Amygdala (tissue), 56 donors: ENCODE measurements at places on chromosomes 12 and 14.

GRCh38 chr12:10001171-10001776, 2.4 kb upstream of the CLEC1B start:
- no peak for DNase-seq

- no peak for DNase-seq
Measured at GRCh38 chr14:38016497-38016896, 191.2 kb upstream of the SSTR1 start.

DNA sequence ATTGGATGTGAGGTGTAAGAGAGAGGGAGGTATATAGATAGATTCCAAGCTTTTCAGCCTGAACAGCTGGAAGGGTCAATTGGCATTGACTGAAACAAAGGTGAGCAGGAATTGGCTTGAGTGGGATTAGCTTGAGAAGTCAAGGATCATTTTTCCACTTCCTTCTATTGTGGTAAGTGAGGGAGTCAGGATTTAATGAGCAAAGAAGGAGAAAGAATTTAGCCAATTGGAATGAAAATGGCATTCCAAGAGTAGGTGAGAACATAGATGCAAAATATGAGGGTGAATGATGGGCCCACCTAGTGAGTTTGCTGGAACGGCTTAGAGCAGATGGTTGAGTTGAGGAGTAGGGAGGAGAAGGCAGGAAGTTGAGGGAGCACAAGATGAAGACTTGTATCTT, 56.5 kb upstream of the ETV6 start:
- no peak for DNase-seq

DNA sequence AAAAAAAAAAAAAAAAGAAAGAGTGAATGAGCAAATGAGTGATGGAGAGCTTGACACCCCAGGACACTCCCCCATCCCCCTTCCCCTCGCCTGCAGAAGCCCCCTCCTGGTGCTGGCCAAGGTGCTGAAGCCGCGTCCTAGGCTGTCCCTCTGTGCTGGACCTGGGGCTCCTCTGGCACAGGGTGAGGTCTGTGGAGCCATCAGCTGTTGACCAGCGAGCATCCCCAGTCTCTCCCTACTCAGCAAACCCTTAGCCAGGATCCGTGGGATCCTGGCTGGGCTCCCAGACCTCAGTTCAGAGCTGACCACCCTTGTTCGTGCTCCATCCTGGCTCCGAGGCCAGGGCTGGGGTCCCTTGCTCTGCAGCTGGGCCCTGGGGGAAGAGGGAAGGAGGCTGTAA, 5.4 kb upstream of the KIF26A start:
- DNase-seq, result no peak

- no peak for DNase-seq
Measured at GRCh38 chr12:5593086-5593485, 161.2 kb downstream of the NTF3 start.

DNA sequence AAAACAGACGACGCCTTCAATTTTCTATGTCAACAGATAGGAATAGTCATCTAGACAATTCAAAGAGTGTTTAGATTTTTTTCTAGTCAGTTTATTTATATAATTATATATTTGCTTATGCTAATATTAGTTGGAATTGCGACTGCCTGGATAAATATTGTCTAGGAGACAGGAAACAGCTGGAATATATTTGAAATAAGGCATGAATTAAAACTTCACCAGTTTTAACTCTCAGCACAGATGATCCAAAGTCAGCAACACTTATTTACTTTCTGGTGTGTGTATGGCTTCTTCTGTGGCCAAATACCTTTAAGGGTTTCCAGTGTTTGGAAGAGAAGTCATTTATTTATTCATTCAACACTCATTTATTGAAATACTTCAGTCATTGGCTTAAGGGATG, 1215.4 kb upstream of the USP15 start:
- no peak for DNase-seq
